ENCODE measurements at places on chromosomes 4 and X. TPM values are rescaled to one million over a fixed set of nuclear protein-coding genes. Genes with fewer than 3 reads are reported as not detected.

The COX7B2 gene
- not detected for total RNA-seq

The XAGE1A gene
- not detected for total RNA-seq

The RNF212 gene
- total RNA-seq, result 13.3 TPM

The STK32B gene
- 1.6 TPM for total RNA-seq

GRCh38 chrX:110145311-110145710, 142.4 kb downstream of the TMEM164 start:
- DNase-seq, result no peak

GRCh38 chr4:47562297-47562696, 77.2 kb downstream of the ATP10D start:
- DNase-seq, result no peak

DNA sequence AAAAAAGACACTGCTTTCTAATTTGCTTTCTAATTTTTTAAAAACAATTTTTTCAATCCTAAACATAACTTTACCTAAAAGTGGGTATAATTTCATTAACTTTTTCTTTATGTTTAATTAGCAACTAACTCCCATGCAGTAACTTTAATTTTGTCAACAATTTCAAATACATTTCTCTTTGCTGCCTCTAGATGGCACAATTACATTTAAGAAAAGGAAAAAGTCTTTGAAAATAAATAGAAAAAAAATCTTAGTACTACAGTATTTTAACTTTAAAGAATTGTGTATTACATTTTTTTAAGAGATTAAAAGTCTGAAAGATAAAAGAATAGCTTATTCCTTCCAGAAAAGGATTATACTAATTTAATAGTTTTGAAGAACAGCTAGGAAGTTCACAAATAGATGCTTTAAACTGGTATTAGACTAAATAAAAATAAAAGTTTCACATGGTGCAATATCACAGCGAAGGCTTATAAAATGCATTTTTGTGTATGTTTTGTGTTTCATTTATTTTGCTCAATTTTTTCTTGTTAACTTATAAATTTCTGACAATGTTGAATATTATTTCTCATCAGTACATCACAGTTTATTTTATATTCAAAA, 105.1 kb downstream of the ADGRA3 start:
- peak; percentile 11 for DNase-seq
